ENCODE measurements at places on chromosomes 7 and 10. TPM values are rescaled to one million over a fixed set of nuclear protein-coding genes. Genes with fewer than 3 reads are reported as not detected.

The HECW1 gene
- 1.7 TPM for total RNA-seq

The CYP26C1 gene
- not detected for total RNA-seq

The GNAT3 gene
- total RNA-seq: not detected

The FANK1 gene
- not detected for total RNA-seq

The OR13A1 gene
- total RNA-seq: not detected

The EIF5AL1 gene
- total RNA-seq: 1.0 TPM

The FAM25G gene
- not detected for total RNA-seq

The MAT1A gene
- total RNA-seq: not detected

The UCN3 gene
- total RNA-seq: not detected

The BUD23 gene
- total RNA-seq: 104 TPM

The SFRP5 gene
- total RNA-seq: not detected
